ENCODE measurements at places on chromosomes 4 and X.

- DNase-seq = no peak
These were observed 13.2 kb downstream of the BCOR start for GRCh38 chrX:40084471-40085101.

DNA sequence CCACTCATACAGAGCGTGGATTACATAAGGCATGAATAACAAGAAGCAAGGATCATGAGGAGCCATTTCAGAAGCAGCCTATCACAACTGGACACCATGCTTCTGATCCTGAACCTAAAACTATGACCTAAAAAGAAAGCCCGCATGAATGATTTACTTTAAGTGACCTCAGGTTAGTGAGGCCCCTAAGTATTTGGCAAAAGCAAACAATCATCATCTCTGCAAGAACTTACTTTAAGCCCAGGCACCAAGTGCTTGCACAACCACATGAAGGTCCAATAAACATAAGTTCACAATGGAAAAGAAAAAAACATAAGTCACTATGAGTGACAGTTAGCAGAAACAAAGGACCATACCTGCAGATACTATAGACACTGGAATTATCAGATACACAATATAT lies 7.9 kb upstream of the MBTPS2 start:
- DNase-seq = no peak

- no peak for DNase-seq
These were observed 175.9 kb downstream of the AFAP1 start for GRCh38 chr4:7763788-7764187.

- DNase-seq = no peak
These were observed 174.0 kb upstream of the LDB2 start for GRCh38 chr4:17072483-17072882.

GRCh38 chr4:47876784-47877546 lies 37.4 kb downstream of the NFXL1 start:
- no peak for DNase-seq

- DNase-seq = no peak
These were observed 111.7 kb downstream of the PABPC4L start for GRCh38 chr4:134089885-134090284.

GRCh38 chrX:44042116-44042515 lies 68.9 kb upstream of the NDP start:
- DNase-seq = no peak

DNA sequence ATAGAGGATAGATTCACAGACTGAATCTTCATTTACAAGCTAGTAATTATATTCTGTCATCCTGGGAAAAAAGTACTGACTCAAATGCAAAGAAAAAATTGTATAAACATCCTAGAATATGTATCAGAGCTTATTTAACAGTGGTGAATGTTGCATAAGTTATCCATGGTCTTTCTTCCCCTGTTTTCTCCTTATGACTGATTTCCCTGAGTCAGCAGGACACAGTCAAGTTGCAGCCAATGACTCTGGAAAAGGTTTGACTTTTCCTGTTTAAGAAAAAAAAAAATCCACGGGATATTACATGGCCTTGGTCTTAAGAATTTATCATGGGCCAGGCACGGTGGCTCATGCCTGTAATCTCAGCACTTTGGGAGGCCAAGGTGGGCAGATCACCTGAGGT lies 36.5 kb downstream of the INPP4B start:
- DNase-seq = no peak

DNA sequence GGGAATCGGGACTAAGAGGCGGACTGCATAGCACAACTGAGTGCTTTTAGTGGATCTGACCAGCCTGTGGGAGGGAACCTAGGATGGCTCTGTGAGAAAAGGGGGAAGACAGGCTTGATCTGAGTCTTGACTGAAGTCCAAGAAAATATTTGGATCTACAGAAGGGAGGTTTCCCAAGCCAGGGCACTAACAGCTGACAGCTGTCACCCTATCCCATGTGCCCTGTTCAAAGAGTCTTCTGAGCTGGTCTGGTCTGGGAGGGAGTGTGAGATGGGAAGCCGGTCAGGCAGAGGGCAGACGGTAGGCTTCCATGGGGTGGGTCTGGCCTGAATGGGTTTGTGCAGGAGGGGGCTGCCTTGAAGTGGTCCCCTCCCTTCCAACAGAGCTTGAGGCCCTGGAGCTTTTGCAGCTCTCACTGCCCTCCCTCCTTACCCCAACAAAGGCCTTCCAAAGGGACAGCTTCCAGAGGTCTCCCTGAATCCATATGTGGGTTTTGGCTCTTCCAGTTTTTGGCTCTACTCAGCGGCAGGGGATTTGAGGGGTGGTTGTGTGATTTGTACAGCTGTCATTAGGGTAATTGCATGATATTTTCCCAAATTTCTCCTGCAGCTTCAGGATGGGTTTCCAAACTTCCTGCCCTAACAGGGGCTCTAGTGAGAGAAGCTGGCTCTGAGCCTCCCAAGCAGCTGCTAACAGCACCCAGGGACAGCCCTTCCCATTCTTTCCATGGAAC lies 643.7 kb downstream of the BCOR start:
- DNase-seq = no peak

DNA sequence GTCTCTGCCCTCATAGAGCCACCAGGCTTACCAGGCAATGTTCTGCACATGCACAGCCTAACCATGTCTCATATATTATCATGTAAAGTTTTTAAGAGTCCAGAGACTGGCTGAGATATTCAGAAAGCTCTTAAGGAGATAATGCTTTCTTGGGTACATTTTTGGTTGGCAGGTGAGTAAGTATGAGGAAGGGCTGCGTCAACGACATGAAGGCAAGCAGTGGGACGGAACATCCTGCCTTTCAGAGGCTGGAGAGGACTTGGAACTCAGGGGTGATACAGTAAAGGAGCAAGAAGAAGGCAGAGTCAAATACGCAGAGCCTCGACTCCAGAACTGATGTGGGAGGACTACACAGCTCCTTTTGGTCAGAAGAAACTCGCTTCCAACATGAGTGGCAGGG lies 74.8 kb upstream of the MTNR1A start:
- DNase-seq = no peak

DNA sequence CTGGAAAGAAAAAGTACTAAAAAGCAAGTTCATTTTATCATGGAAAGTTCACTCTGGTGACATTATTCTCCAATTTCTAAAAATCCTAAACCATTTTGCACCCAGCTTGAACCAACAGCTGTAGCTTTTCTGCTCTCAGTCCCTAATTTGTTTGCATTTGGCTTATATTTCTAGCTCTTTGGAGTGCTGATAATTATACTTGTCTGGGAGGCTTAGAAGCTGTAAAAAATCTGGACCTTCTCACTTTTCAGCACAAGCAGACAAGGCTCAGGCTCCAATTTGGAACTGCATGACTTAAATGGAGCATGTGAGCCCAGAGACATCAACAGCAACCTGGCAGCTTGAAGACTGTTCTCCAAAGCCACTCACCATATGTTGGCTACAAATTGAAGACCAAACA lies 170.9 kb upstream of the PCDH18 start:
- DNase-seq = no peak

DNA sequence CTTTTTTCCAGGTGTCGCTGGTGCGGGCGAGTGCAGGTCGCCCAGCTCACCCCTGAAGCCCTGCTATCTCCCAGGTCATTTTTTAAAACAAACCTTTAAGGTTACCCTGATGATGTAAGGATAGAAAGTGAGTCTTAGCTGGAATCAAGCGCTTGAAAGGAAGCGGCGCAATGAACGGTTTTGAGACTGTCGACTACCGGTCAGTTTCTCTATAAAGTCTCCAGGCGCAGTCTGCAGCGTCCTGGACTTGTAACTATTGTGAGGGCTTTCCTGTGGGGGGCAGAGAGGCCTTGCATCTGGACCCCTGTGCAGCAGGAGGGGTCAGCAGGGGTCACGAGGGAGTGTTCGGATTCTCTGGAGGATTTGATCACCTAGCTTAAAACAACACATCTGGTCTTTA lies 1.6 kb downstream of the KIT start:
- DNase-seq = no peak

DNA sequence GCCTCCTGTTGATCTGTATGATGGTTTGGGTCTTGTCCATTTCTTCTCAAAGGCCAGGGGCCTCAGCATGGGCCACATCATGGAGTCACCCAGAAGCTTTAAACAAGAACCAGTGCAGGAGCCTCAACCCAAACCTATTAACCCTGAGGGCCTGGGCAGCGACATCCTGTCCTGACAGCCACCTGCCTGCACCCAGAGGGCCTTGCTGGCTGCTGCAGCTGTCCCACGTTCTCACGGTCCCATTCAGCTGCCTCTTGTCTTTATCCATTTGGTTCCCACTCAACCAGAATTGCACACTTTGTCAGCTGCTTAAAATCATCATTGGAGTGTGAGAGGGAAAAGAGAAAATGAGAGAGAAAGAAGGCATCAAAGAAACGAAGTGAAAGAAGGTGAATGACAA lies 21.6 kb downstream of the C4orf50 start:
- DNase-seq = no peak

GRCh38 chr4:108533245-108533844 lies 87.0 kb upstream of the RPL34 start:
- no peak for DNase-seq

- no peak for DNase-seq
These were observed 281.4 kb downstream of the PABPC4L start for GRCh38 chr4:133920236-133920635.

GRCh38 chrX:9134366-9134765 lies 100.4 kb upstream of the FAM9B start:
- DNase-seq = no peak

DNA sequence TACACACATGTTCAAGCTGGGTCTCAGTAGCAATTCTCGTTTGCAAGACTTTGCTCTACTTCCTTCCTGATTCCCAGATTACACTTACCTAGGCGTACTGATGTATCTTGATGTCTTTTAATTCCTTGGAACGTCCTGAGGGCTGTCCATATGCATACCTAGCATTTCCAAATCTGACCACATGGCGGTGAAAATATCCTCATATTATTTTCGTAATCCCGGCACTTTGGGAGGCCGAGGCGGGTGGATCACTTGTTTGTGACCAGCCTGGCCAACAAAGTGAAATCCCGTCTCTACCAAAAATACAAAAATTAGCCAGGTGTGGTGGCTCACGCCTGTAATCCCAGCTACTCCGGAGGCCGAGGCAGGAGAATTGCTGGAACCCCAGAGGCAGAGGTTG lies 1786.3 kb upstream of the TENM3 start:
- DNase-seq = no peak

- DNase-seq = no peak
These were observed 225.9 kb downstream of the AFAP1 start for GRCh38 chr4:7713757-7714156.

DNA sequence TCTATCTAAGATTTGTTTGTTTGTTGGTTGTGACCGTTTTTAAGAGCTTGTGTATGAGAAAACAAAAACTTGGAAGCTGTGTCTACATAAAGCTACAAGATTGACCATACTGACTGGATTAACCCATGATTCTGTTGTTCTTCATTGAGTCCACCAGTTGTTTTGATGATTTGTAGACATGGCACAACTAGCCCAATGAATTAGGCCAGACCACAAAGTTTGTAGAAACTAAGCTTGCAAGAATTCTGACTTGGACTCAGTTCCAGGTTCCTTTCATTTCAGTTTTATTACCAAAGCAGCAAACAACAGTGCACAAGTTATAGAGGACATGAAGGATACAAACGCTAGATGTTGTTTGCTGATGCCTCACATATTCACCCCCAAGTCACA lies 119.3 kb downstream of the RASGEF1B start:
- no peak for DNase-seq

DNA sequence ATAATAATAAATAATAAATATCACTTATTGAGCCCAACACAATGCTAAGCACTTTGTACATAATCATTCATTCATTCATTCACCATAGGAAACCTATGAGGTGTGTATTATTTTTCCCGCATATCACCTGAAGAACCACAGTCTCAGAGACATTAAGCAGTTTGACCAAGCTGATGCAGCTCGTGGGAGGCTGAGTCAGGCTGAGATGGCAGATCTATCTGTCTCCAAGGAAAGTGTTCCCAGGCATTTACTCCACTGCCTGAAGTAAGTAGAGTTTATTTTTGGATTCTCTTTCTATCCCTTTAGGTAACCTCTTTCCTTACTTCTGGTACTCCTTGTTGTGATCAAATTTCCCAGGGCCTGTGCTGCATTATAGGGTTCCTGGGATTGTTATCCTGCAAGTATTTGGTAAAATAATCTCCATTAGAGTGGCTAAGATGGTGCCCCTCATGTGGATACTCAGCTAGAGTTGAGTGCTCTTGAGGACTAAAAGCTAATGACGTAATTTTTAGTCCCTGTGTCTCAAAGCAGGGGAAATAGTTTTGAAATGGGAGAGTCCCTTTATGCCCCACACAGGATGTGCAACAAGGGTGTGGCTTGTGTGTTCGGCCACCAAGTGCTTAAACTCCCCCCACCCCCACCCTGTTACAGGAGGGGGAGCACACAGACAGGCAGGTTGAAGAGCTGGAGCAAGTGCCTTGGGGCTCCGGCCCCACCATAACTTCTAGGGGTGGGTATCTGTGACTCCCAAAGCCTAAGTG lies 467.0 kb downstream of the STIM2 start:
- DNase-seq = no peak

DNA sequence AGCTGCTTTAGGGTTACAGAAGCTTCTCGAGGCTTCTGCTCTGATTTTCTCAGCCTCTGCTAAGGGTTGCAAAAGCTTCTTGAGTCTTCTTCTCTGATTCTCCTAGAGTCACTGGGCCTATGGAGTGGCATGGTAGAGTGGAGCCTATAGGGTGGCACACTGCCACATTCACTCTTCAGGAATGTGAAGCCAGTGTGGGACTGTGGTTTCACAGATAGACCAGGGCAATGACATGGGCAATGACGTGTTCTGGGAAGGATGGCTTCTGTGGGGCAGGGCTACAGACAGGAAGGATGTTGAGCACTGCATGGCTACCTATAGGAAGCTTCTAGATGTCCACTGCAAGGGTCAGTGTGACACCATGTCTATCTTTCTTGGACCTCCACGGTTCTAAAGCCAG lies 11.0 kb upstream of the MAMLD1 start:
- DNase-seq = no peak

- DNase-seq = no peak
These were observed 264.6 kb downstream of the SPRY1 start for GRCh38 chr4:123661080-123661737.

- DNase-seq = no peak
These were observed 53.2 kb upstream of the EPGN start for GRCh38 chr4:74255096-74255495.

GRCh38 chrX:39736216-39737211 lies 361.2 kb downstream of the BCOR start:
- no peak for DNase-seq

- no peak for DNase-seq
These were observed 28.9 kb upstream of the HUWE1 start for GRCh38 chrX:53715346-53715924.

DNA sequence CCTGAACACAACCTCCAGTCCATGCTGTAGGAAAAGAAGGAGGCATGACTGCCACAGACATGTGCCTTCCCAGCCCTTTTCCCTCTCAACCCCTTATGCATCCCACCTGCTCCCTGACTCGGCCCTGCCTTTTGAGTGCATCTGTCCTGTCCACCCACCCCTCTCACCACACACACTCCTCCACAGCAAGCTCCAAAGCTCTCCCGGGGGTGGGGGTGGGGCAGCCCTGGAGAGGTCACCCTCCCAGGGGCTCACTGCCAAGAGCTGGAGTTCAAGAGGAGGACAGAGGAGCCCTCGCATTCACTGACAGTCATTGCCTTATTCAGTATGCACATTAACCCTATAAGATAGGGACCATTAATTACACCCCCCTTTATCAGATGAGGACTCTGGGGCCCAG lies 46.6 kb upstream of the MAMLD1 start:
- DNase-seq = no peak
